ENCODE measurements at places on chromosomes 4 and X. TPM values are rescaled to one million over a fixed set of nuclear protein-coding genes. Genes with fewer than 3 reads are reported as not detected.

The SRPK3 gene
- 0.13 TPM for total RNA-seq

The HERC6 gene
- total RNA-seq, result 5.4 TPM

The FRMPD3 gene
- total RNA-seq, result not detected

GRCh38 chrX:39862963-39863362, 234.8 kb downstream of the BCOR start:
- DNase-seq, result no peak

GRCh38 chr4:123421937-123422781, 25.6 kb downstream of the SPRY1 start:
- no peak for DNase-seq

Data from dermis microvascular lymphatic vessel endothelial cell (primary cell).